Activated naive CD4-positive, alpha-beta T cell (primary cell): ENCODE measurements at places on chromosomes 5 and 9.

DNA sequence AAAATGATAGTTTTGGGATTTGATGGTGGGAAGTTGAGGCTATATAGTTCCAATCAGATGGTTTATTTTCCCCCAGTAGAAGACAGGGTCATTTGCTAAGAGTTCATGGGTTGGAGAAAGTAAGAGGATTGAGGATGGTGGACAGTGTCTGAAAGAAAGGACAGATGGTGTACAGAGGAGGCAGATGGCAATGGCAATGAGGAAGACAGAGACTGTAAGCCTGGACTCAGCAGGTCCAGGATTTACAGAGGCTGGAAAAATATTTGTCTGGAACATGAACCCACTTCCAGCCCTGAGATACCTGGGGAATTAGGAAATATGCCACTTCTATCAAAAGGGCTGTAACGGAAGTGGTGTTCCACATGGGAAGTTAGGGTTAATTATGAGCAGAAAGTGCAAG, 84.5 kb downstream of the PCSK1 start:
- DNase-seq = no peak

DNA sequence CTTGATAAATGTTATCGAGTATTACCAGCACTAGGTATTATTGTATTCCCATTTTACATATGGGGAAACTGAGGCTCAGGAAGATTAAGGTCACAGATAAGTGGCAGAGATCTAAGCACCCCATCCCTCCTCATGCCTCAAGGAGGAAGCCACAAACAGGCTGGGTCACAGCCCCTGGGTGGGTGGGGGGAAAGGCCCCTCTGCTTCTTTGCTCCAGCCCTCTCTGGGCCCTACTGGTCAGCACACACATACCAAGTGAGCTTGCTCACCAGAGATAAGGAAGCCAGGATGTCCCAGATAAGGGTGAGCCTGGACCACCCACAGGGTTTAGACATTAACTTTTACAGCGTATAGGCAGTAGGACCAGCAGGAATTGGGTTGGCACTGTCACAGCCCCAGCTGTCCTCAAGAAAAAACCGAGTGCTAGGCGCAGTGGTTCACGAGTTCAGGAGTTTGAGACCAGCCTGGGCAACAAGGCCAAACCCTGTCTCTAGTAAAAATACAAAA, 45.3 kb downstream of the STK10 start:
- no peak for DNase-seq

GRCh38 chr9:13358128-13358527, 78.6 kb upstream of the MPDZ start:
- no peak for DNase-seq

DNA sequence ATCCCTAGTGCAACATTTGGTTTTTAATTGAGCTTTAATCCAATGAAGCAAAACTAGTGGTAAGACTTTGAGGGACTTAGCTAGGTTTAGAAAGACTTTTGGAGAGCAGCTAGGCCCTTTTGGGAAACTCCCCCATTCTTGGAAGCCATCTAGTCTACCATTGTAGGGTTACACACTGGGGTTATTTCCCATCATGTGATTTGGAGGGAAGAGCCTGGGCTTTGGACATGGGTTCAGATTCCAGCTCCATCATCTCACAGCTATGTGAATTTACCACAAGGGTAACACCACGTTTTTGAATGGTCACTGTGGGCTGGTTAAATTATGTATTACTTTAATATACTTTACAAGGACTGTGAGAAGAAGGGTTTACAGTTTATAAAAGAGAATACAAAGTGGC, 18.3 kb upstream of the TNFSF15 start:
- no peak for DNase-seq

DNA sequence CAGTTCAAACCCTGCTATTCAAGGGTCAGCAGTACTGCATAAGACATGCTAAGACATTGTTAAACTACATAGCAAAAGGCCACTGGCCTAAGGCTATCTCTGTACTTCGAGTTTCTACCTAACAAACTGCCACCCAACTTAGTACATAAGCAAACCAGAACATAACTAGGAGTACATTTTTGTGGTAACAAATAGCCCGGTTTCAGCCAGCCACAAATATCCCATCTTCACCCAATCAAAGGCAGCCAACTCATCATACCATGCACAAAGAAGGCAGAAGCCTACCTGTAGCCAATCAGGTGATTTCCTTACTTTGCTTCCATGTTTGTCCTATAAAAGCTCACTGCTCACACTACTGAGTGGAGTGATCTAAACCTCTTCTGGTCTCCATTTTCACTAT, 201.4 kb downstream of the SMARCA2 start:
- no peak for DNase-seq

- no peak for DNase-seq
Observed at GRCh38 chr9:72132052-72132451, 17.2 kb upstream of the GDA start.

- no peak for DNase-seq
Observed at GRCh38 chr5:74653991-74654390, 13.5 kb upstream of the ENC1 start.

- no peak for DNase-seq
Observed at GRCh38 chr9:35338561-35339274, 151.2 kb upstream of the RUSC2 start.

GRCh38 chr5:96868603-96869371, 7.5 kb upstream of the ERAP2 start:
- no peak for DNase-seq

DNA sequence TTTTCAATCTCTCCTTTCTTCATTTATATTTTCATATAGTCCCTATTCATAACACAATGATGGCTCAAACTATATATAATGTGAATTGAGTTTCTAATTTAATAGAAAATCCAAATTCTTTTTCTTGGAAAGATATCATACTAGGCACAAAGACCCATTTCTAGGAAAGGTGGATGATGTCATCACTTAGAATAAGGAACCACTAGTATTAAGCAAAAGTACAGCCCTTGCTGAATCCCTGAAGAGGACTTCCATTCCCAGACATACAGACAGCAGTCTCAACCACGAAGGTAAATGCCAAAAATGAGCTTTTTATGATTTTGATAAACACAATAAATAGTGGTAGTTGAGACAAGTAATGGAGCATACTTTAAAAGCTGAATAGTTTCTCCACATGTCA, 210.0 kb downstream of the FBN2 start:
- DNase-seq = no peak

GRCh38 chr9:110049699-110050450, 158.1 kb downstream of the C9orf152 start:
- no peak for DNase-seq

DNA sequence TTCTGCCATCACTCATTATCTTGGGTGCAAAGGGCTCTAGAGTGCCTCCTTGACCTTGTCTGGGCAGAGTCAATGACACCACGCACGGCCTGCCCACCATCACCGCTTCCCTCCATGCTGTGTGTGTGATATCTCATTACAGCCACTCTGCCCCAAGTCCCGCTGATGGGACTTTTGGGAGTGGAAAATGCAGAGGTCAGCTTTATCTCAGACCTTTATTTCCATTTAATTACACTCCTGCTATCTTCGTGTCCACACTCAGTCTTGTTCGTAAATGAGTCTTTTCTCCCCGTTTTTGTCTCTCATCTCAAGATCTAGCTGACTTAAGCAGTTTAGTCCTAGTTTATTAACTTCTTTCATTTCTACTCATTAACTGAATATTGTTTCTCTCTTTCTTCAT, 226.2 kb downstream of the ICE1 start:
- DNase-seq = no peak

- no peak for DNase-seq
Observed at GRCh38 chr5:135740475-135740874, 94.0 kb upstream of the SLC25A48 start.

DNA sequence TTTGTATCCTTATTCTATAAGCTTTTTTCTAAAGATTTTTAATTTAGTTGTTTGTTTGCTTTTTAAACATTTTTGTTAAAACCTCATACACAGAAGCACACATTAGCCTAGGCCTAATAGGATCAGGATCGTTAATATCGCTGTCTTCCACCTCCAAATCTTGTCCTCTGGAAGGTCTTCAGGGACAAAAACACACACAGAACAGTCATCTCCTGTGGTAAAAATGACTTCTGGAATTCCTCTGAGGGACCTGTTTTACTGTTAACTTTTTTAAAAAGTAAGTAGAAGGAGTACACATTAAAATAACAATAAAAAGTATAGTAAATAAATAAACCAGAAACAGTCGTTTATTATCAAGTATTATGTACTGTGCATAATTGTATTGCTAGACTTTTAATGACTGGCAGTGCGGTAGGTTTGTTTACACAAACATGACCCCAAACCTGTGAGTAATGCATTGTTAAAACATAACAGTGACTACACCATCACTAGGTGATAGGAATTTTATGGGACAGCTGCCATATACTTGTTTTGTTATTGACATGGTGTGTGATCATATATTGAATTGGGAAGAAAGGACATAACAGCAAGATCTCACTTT, 109.6 kb downstream of the ZCCHC7 start:
- no peak for DNase-seq

GRCh38 chr9:13295556-13295955, 16.1 kb upstream of the MPDZ start:
- DNase-seq = no peak

GRCh38 chr9:129938291-129938979, 103.2 kb downstream of the USP20 start:
- DNase-seq = no peak

DNA sequence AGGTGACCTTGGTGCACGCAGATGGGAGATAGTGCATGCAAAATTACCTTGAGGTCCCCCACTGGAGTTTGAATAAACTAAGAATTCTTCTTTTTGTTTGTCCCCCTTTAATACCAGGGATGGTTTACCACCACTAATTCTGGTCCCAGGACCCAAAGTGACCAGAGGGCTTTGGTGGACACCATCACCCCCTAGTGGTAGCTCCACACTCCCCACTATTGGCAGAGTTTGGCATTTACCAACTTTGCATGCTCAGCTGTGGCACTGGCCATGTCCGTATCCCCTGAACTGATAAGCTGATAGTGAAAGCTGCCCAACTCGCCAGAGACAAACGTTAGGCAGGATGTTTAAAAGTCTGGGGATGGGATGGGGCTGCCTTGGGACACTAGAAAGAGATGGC, 3.3 kb downstream of the ASTN2 start:
- no peak for DNase-seq

DNA sequence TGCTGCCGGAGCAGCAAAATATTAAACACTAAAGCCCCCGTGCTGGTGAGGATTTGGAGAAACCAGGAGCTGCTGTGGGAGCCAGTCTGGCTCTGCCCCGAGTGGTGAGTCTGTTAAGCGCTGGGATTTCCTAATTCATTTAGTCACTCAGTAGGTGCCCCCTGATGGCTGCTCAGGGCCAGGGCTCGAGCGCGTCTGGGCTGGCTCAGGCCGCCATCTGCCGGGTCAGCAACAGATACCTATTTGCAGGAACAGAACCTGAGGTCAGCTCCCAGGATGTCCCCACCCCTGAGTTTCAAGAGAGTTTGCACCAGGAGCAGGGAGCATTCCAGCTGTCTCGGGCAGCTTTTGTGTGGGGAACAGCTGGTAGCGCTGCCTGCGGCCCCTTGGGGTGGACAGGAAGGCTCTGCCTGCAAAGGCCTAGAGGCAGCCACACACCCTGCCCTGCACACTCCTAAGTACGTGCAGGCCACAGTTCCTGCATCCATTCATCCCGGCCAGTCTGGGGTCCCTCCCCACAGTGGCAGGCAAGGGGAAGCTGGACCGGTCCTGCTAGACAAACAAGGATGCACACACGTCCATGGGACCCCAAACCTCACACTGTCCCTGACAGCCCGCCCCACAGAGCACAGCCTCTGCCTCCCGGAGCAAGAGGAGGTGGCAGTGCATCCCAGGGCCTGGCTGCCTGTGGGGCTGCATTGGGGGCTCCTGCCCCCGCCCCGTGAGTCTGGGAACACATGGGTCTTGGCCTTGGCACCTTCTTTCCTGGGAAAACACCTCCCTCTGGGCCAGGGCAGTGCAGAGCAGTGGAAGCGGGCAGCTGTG, 83.7 kb downstream of the ADAMTS2 start:
- DNase-seq = no peak

DNA sequence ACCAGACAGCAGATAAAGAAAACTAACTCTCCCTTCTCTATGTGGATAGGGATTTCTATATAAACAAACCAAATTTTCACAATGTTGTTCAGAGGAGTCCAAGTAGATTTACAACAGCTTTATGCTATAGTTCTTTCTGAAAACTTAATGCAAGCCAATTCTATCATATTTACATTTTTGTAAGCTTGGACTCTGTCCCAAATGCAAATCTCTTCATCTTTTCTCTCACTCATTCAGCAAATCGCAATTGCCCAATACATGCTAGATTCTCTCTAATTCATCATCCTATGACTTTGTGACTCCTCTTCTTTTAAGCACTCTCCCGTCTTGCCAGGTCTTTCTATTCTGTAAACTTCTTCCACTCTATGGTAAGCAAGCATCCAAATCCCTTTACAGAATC, 39.1 kb upstream of the UGT3A2 start:
- DNase-seq = no peak

DNA sequence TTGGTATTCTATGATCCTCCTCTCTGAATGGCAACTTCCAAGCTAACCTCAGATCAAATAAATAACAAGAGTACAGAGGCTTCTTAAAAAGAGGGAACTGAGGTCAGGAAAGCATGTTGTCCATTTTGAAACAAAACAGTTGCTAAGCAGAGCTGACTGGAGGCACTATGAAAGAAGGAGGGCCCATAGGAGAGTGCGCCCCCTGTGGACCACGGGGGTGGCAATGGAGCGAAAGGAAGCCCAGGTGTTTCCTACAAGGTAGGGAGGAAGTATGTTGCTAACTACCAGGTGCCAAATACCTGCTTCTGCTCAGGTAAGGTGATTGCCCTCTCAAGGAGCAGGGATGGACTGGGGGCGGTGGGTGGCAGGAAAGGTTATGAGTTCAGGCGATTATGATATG, 101.8 kb upstream of the MAST4 start:
- DNase-seq = no peak

GRCh38 chr9:110545705-110546104, 33.8 kb downstream of the SVEP1 start:
- no peak for DNase-seq

- no peak for DNase-seq
Observed at GRCh38 chr9:71908825-71909224, 2.2 kb downstream of the ABHD17B start.

DNA sequence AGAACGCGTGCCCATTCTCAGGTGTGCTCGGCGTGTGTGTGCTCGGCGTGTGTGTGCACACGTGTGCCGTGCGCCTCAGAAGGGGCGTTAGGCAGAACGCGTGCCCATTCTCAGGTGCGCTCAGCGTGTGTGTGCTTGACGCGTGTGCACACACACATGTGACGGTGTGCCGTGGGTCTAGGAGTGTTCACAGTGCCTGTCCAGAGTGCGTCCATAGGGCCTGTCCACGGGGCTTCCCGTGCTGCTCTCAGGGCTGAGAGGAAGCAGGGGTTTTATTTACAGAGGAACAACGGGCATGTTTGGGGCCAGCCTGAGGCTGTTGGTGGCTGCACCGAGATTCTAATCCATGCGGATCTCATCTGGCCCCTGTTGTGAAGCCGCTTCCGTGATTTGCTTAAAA, 14.2 kb upstream of the AHRR start:
- DNase-seq = no peak

GRCh38 chr9:83296123-83296522, 233.2 kb upstream of the RASEF start:
- no peak for DNase-seq

DNA sequence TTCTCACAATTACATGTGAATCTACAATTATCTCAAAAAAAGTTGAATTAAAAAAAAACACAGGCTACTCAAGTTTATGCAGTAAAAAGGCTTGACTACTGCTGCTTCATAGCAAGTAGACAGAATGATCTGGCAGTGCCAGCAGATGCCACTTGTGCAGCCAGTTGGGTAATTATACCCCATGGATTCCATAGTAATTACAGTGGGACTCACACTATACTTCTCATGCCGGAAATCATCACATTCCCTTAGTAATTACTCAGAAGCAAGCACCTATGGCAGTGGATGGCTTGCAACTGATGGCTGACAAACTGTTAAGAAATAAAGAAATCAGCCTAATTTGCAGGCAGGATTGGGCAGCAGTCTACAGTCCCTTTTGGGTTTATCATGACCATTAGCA, 463.2 kb upstream of the KLF4 start:
- DNase-seq = no peak
